Foreskin keratinocyte (primary cell): ENCODE measurements at places on chromosomes 6 and 20. TPM values are rescaled to one million over a fixed set of nuclear protein-coding genes. Genes with fewer than 3 reads are reported as not detected.

Gene CTCFL
- polyA plus RNA-seq: not detected in 2 replicates

Gene MYLK4
- 0.08 and 0.09 TPM in 2 replicates for polyA plus RNA-seq

Gene HMGCLL1
- polyA plus RNA-seq: 0.04 TPM in 1 of 2 replicates, not detected in the other

Gene ALDH5A1
- 0.20 and 0.25 TPM in 2 replicates for polyA plus RNA-seq

Gene NKX2-4
- not detected in 2 replicates for polyA plus RNA-seq

Gene THBD
- 1.1 and 1.8 TPM in 2 replicates for polyA plus RNA-seq

Gene PROKR2
- polyA plus RNA-seq: not detected in 2 replicates

Gene PKHD1
- not detected in 2 replicates for polyA plus RNA-seq

Gene SLC22A3
- polyA plus RNA-seq: 0.91 and 0.99 TPM in 2 replicates

Gene TCP11
- 0.03 TPM in 1 of 2 replicates, not detected in the other for polyA plus RNA-seq

Gene KCNQ5
- polyA plus RNA-seq: 1.3 and 2.1 TPM in 2 replicates

Gene SSTR4
- not detected in 2 replicates for polyA plus RNA-seq

Gene SLC32A1
- not detected in 2 replicates for polyA plus RNA-seq

Gene FRK
- polyA plus RNA-seq: 0.41 and 0.45 TPM in 2 replicates

Gene HLA-DMB
- 0.90 TPM in 1 of 2 replicates, not detected in the other for polyA plus RNA-seq

Gene MATN4
- 0.02 and 0.06 TPM in 2 replicates for polyA plus RNA-seq

Gene SLPI
- 7.4 and 13.8 TPM in 2 replicates for polyA plus RNA-seq

Gene FERMT1
- polyA plus RNA-seq: 58.5 and 95.3 TPM in 2 replicates

Gene RIPPLY2
- 1.5 and 2.2 TPM in 2 replicates for polyA plus RNA-seq

Gene CLPSL1
- not detected in 2 replicates for polyA plus RNA-seq

Gene TCF21
- not detected in 2 replicates for polyA plus RNA-seq

Gene PACRG
- not detected in 2 replicates for polyA plus RNA-seq

Gene TRAPPC3L
- 0.12 and 0.13 TPM in 2 replicates for polyA plus RNA-seq

Gene FOXF2
- 0.10 and 0.22 TPM in 2 replicates for polyA plus RNA-seq
